ENCODE measurements at places on chromosomes 13 and 19.

- no peak for DNase-seq
Observed at GRCh38 chr13:103514619-103515018, 448.4 kb upstream of the SLC10A2 start.

DNA sequence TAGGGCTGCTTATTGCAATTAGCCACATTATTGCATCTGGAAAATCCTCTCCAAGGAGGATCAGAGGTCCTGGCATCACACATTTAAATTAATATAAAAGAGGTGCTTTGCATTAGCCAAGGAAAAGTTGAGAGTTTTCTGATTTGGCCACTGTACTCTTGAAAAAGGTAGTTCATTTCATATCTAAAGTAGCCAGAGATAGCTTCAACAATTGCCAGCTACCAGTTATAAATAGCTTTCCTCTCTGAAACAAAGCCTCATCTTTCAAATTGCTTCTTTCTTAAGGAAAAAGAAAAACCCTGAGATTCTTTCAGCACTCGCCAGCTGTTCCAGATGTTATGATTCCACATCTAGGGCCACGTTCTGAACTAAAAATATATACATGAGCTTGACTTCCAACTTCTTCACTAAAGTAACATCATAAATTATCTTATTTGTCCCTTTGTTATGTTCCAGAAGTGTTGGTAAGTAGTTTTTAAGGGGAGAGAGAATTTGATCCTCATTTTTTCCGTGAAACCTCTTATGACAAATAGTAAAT is 69.6 kb downstream of the ERCC5 start:
- no peak for DNase-seq

DNA sequence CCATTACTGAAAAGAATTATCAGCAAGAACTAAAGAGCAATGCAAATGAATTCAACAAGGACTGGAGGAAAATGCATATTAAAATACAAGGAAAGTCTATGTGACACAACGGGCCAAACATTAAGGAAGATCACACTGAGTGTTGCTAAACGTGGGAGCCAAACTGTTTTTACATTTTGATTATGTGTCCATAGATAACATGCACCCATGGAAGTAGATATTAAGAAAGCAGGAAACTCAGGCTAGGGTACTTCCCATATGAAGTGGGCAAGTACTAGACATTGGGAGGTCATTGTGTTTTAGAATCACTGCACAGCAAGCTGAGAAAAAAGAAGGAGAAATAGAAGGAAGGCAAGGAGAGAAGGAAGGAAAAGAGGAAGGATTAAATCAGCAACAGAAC is 161.8 kb downstream of the KCTD12 start:
- DNase-seq = no peak

GRCh38 chr13:36509369-36509768 is 77.1 kb downstream of the CCNA1 start:
- DNase-seq = no peak

- DNase-seq = no peak
Observed at GRCh38 chr19:45558399-45558878, 26.2 kb downstream of the OPA3 start.

GRCh38 chr13:79502859-79503468 is 22.0 kb downstream of the NDFIP2 start:
- no peak for DNase-seq

GRCh38 chr13:51632591-51633362 is 48.5 kb downstream of the WDFY2 start:
- no peak for DNase-seq

GRCh38 chr13:76505437-76505836 is 380.8 kb downstream of the KCTD12 start:
- no peak for DNase-seq

- DNase-seq = no peak
Observed at GRCh38 chr19:34288381-34288780, 34.0 kb downstream of the GARRE1 start.

DNA sequence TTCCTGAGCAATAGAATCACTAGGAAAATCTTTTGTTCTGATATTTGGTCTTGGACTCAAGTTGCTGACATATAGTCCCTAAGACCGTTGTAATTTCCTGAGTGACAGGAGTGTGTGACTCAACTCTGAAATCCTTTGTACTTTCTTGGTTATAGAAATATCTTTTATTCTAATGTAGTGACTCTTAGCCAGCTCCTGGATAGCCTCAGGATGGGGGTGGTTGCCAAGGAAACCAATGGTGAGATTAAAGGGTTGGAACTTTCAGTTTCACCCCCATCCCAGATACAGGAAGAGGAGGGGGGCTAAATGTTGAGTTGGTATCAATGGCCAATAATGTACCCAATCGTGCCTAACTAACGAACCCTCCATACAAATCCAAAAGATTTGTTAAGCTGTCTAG is 41.8 kb downstream of the MBD3L2B start:
- DNase-seq = no peak

- peak; percentile 23 for DNase-seq
Observed at GRCh38 chr13:26037302-26037701, 14.5 kb downstream of the SHISA2 start.

DNA sequence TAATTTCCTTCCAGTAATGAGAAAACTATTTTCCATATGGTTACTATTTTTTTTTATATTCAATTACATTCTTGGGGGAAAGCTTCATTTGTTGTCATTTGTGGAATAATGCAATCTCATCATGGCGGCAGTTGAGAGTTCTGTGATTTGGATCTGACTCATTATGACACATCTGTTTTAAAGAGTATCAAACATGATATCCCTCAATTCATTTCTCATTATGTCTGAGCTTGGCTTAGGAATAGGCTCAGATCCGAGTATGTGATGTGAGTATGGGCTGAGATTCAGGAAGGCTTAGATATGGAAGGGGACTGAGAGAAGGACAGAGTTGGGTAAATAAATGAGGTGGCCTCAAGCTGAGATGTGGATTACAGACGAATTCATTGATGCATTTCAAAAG is 64.4 kb downstream of the POSTN start:
- no peak for DNase-seq

GRCh38 chr13:108742701-108743451 is 113.5 kb downstream of the MYO16 start:
- DNase-seq = no peak

All from nucleus accumbens (tissue), 56 donors.